ENCODE measurements at places on chromosomes 2 and 18.

DNA sequence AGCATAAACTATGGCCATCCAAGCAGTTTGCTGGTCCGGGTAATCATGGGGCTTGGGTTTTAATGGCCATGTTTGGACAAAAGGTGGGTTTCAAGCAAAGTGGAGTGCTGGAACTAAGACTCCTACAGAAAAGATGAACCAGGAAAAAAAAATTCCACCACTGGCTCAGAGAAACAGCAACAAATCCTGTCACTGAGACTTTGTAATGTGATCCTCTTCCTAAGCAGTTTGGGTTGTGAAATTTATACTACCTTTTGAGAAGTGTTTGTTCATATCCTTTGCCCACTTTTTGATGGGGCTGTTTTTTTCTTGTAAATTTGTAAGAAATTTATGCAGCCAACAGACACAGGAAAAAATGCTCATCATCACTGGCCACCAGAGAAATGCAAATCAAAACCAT is 40.2 kb downstream of the MRPL33 start:
- DNase-seq: no peak

DNA sequence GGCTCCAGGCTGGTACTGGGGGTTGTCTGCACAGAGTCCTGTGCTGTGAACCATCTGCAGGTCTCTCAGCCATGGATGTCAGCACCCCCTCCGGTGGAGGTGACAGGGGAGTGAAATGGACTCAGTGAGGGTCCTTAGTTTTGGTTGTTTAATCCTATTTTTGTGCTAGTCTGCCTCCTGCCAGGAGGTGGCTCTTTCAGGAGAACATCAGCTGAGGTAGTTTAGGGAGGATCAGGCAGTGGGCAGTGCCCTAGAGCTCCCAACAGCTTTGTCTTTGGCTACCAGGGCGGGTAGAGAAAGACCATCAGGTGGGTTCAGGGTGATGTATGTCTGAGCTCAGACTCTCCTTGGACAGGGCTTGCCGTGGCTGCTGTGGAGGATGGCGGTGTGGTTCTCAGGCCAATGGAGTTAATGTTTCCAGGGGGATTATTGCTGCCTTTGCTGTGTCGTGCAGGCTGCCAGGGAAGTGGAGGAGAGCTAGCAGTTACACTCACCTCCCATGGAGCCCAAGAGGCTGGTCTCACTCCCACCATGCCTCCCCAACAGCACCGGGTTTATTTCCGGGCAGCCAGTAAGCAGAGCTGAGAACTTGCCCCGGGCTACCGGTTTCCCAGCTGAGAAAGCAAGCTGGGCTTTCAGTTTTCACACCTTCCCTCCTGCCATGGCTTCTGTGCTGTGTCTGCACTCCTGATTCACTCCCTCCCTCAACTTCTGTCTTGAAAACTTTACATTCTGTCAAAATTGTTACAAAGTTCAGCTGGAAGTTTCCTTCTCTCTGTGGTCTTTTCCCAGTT is 563.4 kb downstream of the XIRP2 start:
- DNase-seq: no peak

DNA sequence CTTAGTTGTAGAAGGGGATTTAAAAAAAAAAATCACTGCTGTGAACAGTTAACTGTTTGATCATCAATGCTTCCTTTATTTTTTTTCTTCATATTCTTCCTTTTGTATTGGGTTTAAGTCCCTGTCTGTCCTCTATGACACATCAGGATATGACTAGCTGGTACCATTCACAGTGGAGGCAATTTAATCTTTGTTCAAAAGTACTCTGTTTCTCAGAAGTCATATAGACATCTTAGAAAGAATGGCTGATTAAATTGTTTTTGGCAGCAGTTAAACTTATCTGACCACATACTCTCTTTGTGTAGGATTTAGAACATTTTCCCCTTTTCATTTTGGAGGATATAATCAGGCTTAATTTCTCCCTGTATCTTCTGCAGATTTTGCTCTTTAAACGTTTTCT is 807.8 kb upstream of the CDH2 start:
- DNase-seq: no peak

GRCh38 chr2:68796295-68796905 is 61.8 kb downstream of the ARHGAP25 start:
- DNase-seq: no peak

- DNase-seq: no peak
Measured at GRCh38 chr18:801137-801536, 10.9 kb downstream of the YES1 start.

- DNase-seq: peak; percentile 59
Measured at GRCh38 chr2:158724803-158725381, 70.2 kb upstream of the DAPL1 start.

DNA sequence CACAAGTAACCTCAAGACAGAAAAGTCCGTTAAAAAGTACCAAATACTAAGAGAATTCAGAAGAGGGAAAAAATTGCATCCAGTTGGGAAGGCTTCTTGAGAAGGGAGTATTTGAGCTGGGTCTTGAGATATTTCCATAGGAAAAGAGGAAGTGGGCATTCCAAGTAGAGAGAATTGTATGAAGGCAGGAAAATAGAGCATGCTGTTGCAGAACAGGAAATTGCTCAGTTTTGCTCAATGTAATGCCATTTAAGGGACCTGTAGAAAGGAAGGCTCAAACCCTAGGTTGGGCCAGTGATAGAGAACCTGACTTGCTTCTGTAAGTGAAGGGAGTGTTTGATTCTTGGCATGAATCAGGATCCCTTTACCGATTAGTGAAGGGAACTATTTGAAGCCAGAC is 1.0 kb upstream of the ZC3H8 start:
- no peak for DNase-seq

GRCh38 chr18:59633317-59633716 is 63.9 kb downstream of the CCBE1 start:
- DNase-seq: no peak

GRCh38 chr2:235091983-235092382 is 140.2 kb downstream of the SH3BP4 start:
- no peak for DNase-seq

DNA sequence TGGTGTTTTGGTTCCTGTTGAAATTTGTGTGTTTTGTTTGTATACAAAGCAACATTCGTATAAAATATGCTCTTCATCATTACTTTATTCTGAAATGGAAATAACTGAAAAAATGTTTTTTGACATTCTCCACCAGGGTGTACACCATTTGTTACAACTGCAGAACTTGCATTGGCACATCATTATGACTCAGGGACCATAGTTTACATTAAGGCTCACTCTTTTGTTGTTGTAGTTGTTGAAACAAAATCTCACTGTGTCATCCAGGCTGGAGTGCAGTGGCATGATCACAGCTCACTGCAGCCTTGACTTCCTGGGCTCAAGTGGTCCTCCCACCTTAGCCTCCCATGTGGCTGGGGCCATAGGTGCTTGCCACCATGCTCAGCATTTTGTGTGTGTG is 676.6 kb downstream of the TDRD15 start:
- no peak for DNase-seq

DNA sequence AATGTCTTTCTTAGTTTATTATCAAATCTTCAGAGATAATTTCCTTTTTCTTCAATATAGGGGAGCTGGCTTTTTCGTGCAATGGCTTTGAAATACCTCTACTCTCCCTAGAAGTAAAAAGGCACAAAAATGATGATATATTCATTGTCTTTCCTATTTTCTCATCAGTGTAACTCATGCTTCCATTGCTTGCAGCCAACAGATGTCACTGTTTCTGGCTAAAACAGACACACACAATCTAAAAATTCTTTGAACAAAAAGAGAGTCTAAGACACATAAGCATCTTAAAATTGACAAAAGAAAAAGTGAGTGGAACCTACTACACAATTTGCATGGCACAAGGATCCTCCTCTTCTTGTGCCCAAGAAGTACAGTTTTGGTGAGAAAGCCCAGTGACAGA is 448.7 kb upstream of the VRK2 start:
- no peak for DNase-seq

- DNase-seq: peak; percentile 58
Measured at GRCh38 chr2:218849721-218850120, 9.9 kb upstream of the WNT6 start.

DNA sequence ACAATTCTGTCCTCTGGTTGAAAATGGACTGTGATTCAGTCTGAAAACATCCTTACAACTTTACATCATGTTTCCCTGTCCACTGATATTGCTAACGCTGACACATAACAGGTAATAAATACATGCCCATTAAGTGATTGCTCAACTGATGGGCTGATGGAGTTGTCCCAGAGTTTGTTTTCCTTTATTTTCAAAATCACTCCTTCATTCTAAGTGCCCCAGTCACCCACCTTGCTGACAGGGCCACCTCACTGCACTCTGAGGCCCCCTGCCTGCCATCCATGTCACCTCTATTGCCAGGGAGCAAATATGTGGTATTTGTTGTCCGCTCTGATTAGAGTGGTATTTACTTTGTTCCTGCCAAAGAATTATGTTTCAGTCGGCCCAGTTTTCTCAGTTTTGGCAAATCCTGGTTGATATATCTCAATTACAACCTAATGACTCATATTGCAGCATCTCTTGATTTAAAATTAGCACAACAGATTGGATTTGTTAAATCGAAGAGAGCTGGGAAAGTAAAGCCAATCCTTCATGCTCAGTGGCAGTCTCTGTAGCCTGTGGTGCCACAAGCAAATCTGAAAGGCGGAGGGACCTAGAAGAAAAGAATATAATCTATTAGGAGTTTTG is 105.1 kb downstream of the RDH14 start:
- DNase-seq: peak; percentile 23

GRCh38 chr2:51789918-51790317 is 758.0 kb upstream of the NRXN1 start:
- no peak for DNase-seq

- no peak for DNase-seq
Measured at GRCh38 chr18:78621141-78621755, 358.4 kb upstream of the SALL3 start.

- peak; percentile 65 for DNase-seq
Measured at GRCh38 chr2:46335391-46336282, 38.4 kb downstream of the EPAS1 start.

DNA sequence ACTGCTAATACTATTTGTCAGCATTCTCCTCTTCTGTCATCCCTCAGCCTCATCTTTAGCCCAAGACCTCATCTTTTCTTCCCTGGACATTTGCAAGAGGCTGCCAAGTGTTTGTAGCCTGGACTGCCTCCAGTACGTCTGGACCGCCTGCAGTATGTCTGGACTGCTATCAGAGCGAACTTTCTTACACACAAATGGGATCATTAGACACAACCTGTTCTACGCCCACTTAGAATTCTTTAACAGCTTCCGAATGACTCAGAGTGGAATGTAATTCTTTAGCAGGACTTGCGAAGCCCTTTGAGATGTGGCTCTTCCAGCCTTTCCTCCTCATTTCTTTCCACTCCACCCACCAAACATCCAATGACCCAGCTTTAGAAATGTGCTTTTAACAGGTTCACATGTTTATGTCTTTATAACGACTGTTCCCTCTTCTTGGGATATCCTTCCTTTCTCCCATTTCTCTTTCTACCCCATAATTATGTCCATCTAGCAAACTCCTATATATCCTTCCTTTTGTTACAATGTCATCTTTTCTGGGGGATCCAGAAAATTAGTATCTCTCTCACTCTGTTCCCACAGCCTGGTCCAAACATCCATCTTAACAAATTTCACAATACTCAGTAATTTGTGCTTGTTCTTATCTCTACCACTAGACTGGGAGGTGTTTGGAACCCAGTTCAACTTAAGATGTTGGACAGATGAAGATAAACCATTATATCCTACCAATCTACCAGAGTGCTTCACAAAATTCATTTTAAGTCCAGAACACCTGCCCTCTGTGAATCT is 171.3 kb upstream of the PGAP1 start:
- peak; percentile 31 for DNase-seq

DNA sequence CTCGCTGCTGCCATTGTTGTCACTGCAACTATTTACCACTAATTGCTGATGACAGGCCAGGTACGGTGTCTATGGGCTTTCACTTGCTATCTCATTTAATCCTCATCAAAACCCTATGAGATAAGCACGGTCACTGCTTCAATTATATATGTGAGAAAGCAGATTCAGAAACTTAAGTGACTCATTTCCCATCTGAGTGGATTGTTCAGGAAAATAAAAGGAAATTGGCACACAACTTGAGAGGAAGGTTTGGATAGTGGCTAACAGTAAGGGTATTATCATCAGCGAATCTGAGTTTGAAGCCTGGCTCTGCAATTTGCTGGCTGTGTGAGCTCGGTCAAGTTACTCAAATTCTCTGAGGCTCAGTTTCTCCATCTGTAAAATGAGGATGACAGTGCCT is 196.0 kb downstream of the KCNS3 start:
- DNase-seq: no peak

DNA sequence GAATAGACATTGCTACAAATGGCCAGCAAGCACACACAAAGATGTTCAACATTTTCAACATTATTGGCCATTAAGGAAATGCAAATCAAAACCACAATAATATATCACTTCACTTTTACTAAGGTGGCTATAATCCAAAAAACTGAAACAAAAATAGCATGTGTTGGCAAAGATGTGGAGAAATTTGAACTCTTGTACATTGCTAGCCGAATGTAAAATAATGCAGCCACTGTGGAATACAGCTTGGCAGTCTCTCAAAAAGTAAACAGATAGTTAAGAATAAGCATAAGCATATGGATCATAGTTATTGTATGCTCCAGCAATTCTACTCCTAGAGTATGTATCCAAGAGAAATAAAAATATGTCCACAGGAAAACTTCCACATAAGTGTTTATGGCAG is 192.5 kb downstream of the EN1 start:
- no peak for DNase-seq

DNA sequence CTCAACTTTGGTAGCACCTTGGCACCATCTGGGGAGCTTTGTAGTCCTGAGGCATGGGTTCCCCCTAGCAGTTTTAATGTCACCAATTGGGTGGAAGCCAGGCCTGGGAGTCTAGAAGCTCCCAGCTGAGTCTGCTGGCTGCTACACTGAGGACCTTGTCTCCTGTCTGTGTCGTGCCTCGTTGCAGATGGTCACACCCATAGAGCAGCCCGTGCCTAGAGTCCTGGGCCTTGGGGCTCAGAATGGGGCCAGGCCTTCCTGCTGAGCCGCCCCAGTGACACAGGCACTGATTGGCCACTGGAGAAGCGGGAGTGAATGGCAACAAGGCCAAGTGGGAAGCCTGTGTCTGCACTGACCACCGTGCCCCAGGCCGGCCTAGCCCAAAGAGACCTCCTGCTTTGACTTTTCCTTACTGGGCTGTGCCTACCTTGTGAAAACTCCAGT is 113.2 kb downstream of the SH3RF3 start:
- DNase-seq: no peak

DNA sequence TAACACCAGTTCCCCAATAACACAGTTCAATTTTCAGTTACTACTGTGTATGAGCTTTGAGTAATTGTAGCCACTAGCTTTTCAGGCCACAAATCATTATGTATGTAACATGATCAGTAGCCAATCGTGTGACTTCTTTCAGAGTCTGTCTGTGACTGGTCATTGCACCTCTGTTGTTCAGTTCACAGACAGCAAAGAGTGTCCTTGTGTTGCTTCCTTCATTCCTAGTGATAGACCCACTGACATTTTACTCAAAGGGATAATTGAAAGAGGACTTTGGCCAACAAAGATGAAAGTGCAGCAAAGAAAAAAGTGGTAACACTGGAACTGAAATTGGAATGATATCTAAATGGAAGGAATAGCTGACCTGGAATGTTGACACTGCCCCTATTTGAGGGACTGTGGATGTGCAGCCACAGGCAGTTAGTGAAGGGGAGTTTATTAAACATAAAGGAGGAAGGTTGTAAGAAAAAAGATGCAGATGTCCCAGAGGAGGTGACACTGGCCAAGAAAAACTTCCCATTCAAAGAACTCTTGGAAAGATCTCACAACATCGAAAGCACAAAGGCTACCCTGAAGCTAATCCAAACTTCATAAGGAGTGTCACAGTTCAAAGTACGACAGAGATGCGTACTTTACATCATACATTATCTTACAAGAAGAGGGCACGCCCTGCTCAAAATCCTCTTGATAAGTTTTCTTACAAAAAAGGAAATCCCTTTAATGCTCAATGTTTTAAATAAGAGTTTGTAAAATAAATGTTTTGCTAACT is 19.3 kb downstream of the TTC39C start:
- DNase-seq: no peak
